ENCODE measurements at places on chromosomes 7 and 10.
A peak's percentile ranks its signal among the peaks of the same experiment; 100 is the strongest.

DNA sequence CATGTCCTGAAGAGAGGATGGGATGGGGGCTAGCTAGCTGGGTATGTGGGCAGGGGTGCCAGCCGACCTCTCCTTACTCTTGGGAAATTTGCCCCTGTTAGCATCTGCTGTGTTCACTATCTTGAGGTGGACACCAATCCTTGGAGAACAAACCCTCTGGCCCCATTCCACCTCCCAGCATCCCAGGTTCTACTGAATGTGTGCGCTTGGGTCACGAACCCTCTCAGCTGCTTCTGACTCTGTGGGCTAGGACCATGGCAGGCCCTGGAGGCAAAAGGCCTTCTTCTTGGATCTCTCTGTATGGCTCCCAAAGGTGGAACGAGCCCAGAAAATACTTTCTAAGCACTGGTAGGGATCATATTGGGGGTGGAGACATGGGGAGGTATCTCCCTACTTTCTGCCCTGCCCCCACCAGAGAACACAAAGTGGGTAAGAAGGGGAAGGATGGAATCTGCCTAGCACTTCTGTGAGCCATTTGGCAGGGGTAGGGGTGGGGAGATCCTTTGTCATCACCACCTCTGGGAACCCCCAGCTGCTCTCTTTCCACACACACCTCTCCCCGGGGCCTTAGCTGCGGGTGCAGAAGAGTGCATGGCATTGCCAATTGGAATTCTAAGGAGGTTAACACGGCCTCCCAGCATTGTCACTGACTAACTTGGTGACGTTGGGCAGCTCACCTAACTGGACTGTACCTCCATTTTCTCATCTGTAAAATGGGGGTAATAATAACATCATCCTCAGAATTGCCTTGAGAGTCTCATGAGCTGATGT is 7.7 kb downstream of the UNC5B start:
- no peak for DNase-seq

GRCh38 chr7:52727632-52728031 is 307.8 kb upstream of the POM121L12 start:
- no peak for DNase-seq

GRCh38 chr7:151795168-151795811 is 81.6 kb downstream of the PRKAG2 start:
- no peak for DNase-seq

DNA sequence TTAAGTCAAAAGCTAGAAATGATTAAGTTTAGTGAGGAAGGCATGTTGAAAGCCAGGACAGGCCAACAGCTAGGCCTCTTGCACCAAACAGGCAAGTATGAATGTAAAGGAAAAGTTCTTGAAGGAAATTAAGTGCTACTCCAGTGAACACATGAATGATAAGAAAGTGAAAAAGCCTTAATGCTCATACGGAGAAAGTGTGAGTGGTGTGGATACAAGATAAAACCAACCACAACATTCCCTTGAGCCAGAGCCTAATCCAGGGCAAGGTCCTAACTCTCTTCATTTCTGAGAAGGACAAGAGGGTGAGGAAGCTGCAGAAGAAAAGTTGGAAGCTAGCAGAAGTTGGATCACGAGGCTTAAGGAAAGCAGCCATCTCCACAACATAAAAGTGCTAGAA is 53.0 kb downstream of the DNAJC1 start:
- no peak for DNase-seq

DNA sequence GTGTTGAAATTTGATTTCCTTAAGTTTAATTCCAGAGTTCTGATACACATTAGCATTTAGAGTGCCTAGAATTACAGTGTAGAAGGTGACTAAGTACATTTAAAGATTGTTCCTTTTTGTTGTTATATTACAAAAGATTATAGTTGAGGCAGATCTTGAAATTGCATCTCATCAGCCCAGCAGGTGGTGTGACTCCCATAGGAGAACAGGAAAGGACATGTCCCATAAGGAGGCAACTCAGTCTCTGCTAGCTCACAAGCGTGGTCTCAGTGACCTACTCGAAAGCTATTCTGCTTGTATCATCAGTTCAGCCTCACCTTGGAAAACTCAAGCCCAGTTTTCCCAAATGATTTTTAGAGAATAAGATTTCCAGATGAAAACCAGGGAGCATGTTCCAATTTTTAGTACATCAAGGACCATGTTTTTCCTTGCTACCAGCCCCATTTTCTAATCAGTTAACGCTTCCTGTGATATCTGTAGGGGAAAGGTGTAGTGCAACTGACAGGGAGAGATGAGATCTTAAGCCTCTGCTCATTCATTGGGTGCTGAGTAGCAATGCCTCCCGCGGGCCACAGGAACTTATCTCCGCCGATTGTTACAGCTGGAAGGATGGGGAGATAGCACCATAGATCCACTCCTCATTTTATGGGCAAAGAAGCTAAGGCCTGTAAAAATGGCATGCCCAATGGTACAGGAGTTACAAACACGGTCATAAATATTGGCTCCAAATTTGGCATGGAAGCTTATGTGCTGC is 1.1 kb upstream of the GNAI1 start:
- peak; percentile 34 for DNase-seq

DNA sequence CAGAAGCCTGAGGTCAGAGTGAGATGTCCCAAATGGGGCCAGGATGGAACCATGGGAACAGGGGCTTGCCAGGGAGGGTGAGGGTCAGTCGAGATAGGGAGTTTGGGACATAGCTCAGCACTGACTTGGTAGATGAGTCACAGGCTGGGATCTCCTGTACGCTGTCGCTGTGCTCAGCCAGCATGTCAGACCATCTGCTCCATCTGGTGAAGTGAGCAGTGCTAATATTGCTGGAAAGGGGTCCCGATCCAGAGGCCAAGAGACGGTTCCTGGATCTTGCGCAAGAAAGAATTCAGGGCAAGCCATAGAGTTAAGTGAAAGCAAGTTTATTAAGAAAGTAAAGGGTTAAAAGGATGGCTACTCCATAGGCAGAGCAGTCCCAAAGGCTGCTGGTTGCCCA is 505.6 kb downstream of the GALNT17 start:
- DNase-seq: no peak

GRCh38 chr7:1324028-1324900 is 91.6 kb downstream of the UNCX start:
- DNase-seq: no peak

GRCh38 chr7:51126813-51127617 is 189.6 kb downstream of the COBL start:
- DNase-seq: no peak

GRCh38 chr10:97584060-97584797 is at the start of gene HOGA1:
Gene HOGA1 (plus strand): TSS chr10:97584389. CDS start chr10:97584704, 315 bp downstream.
- DNase-seq: peak; percentile 31

DNA sequence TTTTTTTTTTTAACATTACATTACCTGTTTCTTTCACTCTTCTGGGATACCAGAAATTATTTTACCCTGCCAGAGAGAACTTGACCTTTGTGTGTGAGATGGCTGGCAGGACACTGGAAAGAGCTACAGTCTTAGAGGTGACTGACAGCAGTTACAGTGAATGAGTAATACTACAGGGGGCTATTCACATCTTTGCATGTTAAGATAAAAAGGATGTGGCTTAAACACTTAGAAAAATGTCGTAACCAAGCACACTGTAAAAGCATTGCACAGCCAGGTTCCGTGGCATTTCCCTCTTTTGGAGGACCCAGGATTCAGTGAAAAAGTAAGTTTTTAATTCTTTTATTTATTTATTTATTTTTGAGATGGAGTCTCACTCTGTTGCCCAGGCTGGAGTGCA is 18.8 kb upstream of the TBC1D12 start:
- DNase-seq: no peak

GRCh38 chr7:115410434-115410820 is 488.5 kb downstream of the MDFIC start:
- DNase-seq: no peak

DNA sequence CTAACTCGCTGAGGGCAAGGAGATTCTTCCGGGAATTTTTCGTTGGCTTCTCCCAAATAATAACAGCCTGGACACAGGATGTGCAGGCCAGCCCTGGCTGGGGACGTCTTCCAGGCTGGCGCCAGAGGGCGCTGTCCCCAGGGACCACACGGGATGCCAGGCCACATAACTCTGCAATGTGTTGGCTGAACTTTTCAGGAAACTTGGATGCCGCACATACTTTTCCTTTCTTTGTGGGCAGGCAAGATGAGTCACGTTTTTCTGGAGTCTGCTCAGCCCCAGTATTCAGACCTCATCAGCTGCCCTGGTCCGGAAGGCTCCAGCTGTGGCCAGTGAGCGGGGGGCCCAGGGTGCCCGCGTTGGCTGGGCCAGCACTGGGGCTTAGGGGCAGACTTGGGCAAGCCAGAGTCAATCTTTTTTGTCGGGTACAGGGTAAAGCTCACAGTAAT is 122.7 kb downstream of the PRKAG2 start:
- DNase-seq: peak; percentile 99

GRCh38 chr10:77511498-77512218 is 126.0 kb downstream of the KCNMA1 start:
- DNase-seq: no peak
